ENCODE measurements at places on chromosomes 5 and 9.

DNA sequence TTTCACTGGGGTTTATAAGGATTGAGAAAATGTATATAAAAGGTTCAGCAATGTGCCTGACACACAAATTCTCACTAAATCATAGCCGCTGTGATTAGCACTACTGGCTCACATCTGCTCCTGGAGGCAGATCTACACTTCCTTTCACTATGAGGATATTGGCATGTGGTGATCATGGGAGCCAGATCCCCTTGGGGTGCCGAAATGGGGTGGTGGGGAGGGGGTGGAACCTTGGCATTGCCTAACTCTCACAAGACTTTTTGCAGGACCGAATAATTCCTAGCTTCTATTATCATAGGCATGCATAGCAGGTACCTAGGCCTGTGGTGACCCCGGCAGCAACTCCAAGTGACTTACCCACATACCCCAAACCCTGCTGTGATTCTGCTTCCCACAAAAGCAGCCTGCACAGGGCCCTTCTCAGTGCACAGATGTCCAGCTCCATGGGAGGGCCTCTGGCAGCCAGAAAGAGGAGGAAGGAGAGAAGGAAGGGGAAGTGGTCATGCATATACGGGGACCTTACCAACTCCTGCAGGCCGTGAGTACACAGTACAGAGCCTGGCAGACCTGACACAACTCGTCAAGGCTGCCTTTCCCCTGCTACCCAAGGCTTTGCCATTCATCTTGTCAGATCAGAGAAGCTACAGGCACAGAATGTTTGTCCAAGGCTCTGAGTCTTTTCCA is 61.3 kb upstream of the IQGAP2 start:
- DNase-seq: no peak

GRCh38 chr9:77882294-77882693 is 149.3 kb downstream of the GNAQ start:
- no peak for DNase-seq

- no peak for DNase-seq
Observed at GRCh38 chr9:116337015-116337414, 183.4 kb downstream of the PAPPA start.

DNA sequence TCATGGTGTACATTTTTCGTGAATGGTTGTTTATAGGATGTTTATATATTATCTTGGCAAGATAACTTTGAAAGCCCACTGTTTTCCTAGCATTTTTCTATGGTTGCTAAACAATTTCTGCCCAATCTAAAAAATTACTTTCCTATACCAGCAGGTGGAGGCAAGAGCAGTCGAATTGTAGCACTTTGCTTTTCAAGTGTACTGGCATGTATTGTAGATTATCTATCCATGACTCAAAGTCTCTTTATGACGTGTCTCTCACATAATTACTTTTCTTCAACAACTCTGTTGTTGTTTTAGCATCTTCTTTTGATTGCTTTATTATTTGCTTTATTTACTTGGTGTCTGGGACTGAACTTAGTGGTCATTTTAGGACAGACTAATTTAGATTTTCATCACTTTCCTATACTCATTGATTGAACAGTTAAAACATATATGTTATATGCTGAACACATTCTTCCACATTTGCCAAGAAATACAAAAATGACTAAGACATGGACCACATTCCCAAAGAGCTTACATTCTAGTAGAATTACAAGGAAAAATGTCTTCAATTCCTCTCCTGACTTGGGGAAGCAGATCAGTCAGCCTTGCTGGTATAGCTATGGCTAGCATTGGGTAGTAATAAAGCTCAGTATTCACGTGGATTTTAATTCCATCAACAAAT is 20.7 kb downstream of the NLN start:
- no peak for DNase-seq

DNA sequence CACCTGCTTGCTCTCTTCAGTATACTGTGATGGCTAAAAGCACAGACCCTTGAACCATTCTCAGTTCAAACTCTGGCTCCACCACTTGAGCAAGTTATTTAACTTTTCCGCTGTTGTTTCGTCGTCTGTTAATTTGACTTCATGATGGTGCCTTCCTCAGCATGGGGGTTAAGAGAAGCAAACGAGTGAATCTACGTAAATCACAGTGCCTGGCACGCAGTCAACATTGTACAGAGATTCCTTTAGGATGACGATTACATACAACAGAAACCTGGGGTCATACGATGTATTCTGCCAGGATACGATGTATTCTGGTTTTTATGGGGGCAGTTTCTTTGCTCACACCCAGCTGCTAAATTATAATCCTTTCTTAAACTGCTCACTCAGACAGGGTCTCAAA is 515.6 kb downstream of the CCDC171 start:
- DNase-seq: no peak

GRCh38 chr9:106953174-106953573 is 90.2 kb downstream of the ZNF462 start:
- no peak for DNase-seq

DNA sequence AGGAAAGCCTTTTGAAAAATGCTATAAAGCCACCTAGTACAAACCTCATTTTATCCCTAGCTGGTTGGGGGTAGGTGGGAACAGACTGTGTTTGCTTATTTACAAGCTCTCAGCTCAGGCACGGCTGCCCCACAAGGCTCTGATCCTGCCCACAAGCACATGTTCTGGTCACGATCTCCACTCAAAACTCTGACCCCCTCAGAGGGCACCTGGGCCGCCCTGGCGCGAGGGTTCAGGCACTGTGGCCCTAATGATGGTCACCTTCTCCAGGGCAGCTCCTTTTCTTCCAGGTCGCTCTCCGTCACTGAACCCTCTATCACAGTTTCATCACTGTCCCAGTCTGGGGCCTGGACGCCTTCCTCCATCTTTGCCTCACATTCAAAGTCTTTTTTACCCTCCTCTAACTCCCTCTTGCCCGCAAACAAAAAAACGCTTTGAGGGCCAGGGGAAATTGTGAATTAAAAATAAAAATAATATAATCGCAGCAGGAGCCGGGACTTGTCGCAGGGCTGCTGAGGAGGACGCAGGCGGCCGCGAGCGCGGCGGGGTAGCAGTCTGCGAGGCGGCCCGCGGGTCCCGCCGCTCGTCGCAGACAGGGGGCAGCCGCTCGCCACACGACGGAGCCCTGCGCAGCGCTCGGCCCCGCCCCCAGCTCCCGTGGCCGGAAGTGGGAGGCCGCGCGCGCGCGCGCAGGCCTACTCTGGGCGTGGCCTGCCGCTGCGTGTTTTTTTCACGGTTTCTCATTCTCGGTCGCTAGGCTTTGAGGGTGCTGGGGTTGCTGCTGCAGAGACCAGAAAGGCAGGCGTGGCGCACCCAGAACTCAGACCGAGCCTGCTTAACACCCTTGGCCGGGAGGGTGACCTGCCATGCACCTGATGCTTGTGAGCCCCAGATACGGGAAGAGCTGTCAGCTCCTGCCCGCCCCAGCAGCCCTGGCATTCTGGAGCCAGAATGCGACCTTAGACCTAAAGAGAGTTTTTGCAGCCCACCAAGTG is at the start of gene ANKRD31:
TSS of gene ANKRD31 (minus strand) at position 557 of the 995 bp plus-strand sequence. CDS start at position 365, 192 bp downstream.
- DNase-seq: peak; percentile 83

- no peak for DNase-seq
Observed at GRCh38 chr5:108101130-108101529, 280.8 kb downstream of the FBXL17 start.

GRCh38 chr5:159971514-159971913 is 37.4 kb upstream of the TTC1 start:
- no peak for DNase-seq

DNA sequence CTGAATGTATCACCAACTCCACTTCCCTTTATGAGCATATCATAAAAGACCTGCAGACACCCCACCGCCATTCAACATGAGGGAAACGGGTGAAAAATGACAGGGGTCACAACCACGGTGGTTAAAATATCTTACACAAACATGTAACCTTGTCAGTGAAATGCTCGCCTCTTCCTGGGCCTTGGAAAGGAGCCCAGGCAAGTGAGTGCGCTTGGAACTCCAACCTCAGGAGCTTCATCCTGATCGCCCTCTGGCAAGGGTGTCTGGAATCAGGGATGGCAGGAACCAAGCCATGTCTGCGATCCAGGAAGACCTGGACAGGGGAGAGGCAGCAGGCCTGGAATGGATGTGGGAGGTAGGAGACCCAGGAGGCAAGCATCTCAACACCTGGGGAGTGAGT is 282.7 kb downstream of the GAS1 start:
- DNase-seq: no peak

DNA sequence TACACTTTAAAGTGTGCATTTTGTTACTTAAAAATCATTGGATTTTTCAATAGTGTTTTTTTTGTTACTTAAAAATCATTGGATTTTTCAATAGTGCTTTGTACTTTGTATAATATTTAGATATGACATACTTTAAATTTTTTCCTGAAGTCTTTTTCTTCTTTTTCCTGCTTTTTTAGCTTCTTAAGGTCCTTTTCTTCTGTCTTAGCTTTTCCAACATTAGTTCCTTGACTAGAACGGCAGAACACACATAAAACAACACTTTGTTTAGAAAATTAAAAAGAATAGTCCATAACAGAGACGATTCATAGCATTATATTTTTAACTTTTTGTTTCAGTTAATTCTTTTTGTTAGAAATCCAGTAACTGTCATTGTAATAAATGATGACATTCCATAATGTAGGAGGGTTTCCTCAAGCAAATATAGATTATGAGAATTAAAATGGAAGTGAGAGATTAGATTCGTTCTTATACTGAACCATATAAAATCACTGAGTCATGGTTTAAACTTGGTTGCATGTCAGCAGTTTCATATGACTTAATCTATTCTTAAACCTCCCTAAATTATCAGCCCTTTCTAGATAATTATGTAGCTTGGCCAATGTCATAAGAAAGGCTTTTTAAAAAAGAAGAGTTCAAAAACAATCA is 45.3 kb upstream of the RICTOR start:
- no peak for DNase-seq

- no peak for DNase-seq
Observed at GRCh38 chr9:129317179-129318011, 139.3 kb upstream of the IER5L start.

GRCh38 chr9:5440426-5440825 is 2.7 kb upstream of the PLGRKT start:
- DNase-seq: no peak

GRCh38 chr5:95727764-95728191 is 3.4 kb upstream of the RHOBTB3 start:
- DNase-seq: no peak

- no peak for DNase-seq
Observed at GRCh38 chr9:75142202-75142601, 53.9 kb downstream of the OSTF1 start.

GRCh38 chr9:73081979-73082657 is 69.5 kb upstream of the ANXA1 start:
- DNase-seq: no peak

DNA sequence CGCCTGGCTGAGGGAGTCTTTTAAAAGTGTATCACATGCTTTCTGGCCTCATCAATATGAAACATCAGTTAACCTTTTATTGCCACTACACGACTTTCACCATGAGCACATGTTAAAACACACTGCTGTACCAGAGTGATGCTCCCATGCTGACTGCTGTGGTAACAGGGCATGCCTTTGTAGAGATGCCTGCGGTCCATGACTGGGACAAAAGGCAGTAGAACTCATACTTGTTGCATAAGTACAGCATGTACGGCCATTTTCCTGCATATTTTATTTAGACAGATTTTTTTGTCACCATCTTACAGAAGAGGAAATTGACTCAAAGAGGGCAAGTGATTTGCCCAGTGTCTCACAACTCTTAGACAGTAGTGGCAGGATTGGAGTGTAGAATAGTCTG is 105.7 kb upstream of the ADAMTSL1 start:
- DNase-seq: no peak

GRCh38 chr5:176902102-176902814 is 3.1 kb upstream of the HK3 start:
- no peak for DNase-seq

DNA sequence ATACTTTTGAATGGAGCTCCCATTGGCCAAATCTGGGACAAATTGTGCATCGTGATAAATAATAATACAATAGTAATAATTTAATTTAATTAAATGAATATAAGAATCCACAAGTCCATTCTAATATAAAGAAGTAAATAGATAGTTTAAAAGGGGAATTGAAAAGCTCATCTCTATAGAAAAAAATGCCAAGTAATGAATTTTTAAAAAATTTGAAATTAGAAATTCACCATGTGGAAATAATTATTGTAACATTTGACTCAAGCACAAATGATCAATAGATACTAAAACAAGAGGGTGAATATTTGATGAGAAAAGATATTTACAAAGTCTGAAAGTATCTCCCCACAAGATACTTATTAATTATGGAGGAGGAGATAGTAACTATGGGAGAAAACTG is 467.4 kb downstream of the CETN3 start:
- no peak for DNase-seq

All from stimulated activated CD8-positive, alpha-beta memory T cell treated with anti-CD3 and anti-CD28 coated beads, Interleukin-7, amount 100 ng/mL, for 1 hour (primary cell).